Cardiac fibroblast (primary cell): ENCODE measurements at places on chromosomes 4 and X.

DNA sequence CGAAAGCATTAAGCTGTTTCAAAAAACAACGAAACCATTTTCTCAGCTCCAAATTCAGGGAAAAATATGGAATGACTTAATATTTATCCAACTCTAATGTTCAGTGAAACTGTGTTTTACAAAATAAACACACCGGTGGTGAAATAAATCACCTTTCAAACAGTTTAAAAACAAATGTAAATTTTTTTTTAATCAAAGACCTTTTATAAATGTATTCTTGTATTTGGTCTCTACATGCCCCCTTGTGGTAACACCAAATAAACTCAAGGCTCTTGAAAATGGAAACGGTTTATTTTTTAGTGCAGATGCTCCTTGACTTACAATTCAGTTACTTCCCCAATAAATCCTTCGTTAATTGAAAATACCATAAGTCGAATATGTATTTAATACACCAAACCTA, 45.8 kb upstream of the ITM2A start:
- peak; percentile 30 for DNase-seq

DNA sequence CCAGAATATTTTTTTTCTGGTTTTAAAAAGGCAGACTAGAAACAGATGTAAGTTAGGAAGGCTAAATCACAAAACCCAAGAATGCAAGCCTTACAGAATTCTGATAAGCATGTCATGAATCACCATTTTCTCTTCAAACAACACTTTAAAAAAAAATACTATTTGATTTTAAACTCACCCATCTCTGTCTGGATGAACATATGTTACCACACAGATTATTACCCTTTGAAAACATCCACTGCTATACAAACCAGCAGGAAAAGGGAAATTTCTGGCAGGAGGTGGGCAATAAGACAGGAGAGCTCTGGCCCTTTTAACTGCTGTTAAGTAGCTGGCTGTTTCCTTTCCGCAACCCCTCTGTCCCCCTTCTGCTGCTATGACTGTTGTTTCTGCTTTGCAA, 317.7 kb upstream of the NOCT start:
- DNase-seq = peak; percentile 13

- peak; percentile 0 for DNase-seq
Measured at GRCh38 chrX:80576806-80577533, 156.7 kb downstream of the TENT5D start.

GRCh38 chr4:185730849-185731608, 81.0 kb downstream of the SORBS2 start:
- DNase-seq = peak; percentile 68

DNA sequence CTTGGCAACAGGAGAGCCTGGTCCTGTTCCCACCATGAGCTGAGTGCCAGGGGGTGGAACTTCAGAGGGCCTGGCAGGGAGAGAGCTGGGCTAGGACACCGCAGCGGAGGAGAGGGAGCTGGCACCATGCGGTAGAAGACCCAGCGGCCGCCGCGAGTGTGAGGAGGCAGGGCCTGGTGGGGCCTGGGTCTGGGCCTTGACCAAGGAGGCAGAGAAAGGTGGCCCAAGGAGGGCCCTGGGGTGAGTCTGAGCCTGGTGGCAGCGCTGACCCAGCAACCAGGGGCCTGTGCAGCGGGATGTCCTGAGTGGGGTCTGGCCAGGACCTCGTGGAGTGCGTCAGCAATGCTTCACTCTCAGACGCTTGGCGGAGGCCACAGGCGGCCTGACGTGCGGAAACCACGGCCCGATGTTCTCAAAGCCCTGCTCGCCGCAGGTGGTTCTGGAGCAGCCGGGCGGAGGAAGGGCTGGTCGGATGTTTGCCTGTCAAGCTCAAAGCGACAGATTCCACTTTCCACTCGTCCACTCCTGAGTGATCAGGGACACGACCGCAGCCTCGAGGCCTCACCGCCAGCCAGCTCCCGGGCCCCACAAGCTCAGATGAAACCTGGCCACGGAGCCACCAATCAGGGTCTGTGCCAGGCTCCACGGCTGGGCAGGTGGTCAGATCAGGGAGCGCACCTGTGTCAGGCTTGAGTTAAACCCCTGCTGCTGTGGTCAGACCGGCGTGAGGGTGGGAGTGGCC, 20.8 kb downstream of the ATP5ME start:
- no peak for DNase-seq

DNA sequence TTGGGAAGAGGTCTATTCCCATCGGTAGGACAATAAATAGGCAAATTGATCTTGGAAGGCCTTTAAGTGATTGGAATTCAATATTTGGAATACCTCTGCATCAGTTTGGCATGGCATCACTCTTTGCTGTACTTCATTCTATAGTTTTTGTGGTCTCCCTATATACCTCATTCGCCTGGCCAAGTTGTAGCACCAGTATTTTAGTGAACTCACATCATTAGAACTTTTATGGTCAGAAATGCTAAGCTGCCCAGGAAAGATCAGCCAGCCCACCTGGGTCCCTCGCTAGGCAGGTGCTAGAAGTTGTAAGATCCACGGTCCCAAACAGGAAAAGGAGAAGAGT, 40.3 kb downstream of the ZCCHC13 start:
- DNase-seq = no peak

- no peak for DNase-seq
Measured at GRCh38 chr4:16777726-16778125, 120.7 kb downstream of the LDB2 start.

- DNase-seq = no peak
Measured at GRCh38 chr4:160836431-160836830, 1327.4 kb downstream of the FSTL5 start.

DNA sequence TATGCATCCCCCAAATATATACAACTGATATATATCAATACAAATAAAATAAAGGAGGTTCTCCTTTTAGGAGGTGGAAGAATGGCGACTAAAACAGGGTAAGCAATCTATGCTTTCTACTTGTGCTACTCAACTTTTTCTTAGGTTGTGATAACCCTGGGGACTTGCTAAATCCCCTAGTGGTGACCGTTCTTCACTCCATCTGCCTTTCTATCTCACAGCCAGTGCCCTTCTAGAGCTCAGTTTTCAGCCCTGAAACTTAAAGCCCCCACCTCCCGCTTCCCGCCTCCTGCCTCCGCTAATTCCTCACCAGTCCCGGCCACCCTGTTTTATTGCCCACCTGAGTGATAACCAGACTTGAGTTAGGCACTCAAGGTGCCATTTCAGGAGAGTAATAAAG, 15.5 kb upstream of the ESX1 start:
- no peak for DNase-seq

DNA sequence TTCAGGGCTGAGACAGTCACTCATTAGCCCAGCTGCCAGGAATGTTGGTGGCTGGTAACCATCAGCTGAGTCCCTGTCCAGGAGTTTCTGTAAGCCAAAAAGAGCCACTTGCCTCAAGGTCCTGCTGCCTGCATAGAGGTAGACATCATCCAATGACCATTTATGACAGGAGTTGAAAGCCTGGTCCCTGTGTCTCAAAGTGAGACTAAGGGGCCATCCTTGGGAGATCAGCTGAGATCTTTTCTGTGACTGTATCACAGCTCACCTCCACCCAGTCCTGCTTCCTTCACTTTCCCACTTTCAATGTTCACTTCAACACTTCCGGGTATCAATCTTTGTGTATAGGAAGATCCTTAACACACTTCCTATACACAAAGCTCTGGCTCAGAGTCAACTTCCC, 28.4 kb upstream of the MAOA start:
- no peak for DNase-seq

GRCh38 chrX:17525266-17525665, 150.3 kb downstream of the NHS start:
- no peak for DNase-seq

DNA sequence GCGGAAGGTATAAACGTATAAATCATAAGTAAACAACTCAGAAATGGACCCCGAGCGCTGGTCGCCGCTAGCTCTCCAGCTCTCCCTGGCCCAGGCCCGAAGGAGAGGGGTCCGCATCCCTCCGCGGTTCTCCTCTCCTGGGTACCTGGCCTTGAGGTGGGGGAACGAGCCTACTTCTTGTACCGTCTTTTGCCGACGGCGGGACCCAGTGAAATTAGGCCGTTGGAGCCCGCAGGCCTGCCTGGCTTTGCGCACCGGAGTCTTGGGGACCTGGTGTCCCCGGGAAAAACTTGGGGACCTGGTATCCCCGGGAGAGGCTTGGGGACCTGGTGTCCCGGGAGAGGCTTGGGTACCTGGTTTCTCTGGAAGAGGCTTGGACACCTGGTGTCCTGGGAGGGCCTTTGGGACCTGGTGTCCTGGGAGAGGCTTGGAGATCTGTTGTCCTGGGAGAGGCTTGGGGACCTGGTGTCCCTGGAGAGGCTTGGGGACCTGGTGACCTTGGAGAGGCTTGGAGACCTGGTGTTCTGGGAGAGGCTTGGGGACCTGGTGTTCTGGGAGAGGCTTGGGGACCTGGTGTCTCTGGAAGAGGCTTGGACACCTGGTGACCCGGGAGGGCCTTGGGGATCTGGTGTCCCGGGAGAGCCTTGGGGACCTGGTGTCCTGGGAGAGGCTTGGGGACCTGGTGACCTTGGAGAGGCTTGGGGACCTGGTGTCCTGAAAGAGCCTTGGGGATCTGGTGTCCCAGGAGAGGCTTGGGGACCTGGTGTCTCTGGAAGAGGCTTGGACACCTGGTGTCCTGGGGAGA, 12.0 kb downstream of the SHOX start:
- DNase-seq = no peak

- DNase-seq = no peak
Measured at GRCh38 chr4:158609116-158609515, 62.6 kb downstream of the C4orf46 start.

GRCh38 chrX:149643496-149643895, 11.9 kb upstream of the TMEM185A start:
- DNase-seq = no peak

DNA sequence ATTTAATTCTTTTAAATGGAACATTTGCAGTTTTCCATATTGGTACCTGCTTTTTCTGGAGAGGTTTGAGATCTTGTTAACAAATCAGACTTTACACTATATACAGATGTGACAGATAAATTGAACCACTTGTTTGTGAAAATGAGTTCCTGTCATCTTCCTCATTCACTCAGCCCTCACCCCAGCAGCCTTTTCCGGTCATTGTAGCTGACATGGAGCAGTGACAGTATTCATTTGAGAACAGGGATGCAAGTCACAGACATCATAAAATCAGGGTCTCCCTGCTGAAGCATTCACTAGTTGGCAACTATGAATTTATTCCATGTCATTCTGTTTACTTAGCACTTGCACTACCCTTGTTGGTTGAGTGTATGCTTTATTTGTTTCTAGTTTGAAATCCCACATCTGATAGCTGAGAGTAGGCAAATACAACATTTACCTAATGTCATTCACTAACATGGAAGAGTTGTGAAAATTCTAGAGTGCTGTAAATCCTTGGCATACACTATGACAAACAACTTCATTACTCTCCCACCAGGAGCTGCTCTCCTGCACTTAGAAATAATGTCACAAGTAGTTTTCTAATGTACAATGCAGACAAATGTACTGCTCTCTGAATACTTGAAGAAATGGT, 78.9 kb downstream of the UGT8 start:
- no peak for DNase-seq

- peak; percentile 99 for DNase-seq
Measured at GRCh38 chr4:53688186-53688790, 97.0 kb upstream of the LNX1 start.

DNA sequence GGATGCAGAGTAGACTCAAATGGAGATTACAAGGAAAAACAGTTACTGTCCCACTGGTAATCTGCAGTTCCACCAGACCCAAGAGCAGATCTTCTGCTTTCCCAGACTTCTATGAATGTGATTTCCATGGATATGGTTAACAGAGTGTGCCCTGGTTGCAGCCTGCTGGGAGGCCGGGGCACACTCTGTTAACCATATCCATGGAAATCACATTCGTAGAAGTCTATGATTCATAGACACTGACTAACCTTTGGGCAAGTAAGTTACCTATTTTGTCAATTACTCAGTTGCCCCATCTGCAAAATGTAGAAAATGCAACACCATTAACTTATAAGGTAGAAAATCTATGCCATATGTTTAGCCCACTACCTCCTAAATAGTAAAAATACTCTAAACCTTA, 443.1 kb upstream of the PITX2 start:
- peak; percentile 2 for DNase-seq

DNA sequence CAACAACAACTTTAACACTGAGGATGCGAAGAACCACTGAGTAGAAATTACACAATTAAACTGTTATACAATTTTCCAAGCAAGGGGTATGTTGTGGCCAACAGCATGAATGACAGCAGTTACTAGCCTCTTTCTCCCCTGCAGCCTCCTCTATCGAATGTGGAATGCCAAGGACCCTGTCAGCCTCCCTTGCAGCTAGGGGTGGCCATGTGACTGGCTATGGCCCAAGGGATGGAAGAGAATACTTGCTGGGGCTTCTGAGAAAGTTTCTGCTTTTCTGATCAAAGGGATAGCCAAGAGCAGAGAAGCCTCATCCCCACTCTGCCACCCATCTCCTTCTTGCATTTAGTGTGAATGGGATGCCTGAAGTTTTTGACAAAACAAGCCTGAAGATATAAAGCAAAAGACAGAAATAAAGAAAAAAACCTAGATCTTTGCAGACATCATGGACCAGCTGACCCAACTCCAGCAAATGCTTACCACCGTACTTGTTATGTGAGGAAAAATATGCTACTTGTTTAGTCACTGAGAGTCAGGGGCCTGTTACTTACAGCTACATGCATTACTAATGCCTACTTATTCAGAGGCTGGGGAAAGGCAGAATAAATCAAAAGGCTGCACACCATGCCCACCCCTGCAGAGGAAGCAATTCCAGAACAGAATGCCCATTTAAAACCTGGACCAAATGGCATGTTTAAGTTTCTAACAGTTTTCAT, 32.0 kb downstream of the DCTD start:
- no peak for DNase-seq

DNA sequence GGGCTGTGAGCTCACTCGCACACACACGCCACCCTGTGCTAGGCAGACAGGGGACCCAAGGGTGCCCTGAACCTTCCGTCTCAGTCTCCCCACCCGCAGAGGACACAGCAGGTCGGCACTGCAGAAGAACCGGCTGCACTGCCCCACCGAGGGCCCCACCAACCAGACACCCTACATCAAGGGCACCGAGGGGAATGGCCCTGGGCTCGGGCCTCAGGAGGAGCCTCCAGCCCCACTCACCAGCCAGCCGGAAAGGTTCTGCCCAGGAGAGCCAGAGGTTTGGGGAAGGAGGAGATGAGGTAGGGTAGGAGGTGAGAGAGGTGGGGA, 45.9 kb downstream of the FAM53A start:
- DNase-seq = no peak

- DNase-seq = peak; percentile 32
Measured at GRCh38 chr4:133186845-133187244, 37.8 kb downstream of the PCDH10 start.

GRCh38 chr4:8590546-8590880, 2.1 kb upstream of the CPZ start:
- DNase-seq = no peak

- DNase-seq = no peak
Measured at GRCh38 chr4:113330200-113330599, 280.7 kb downstream of the ANK2 start.

DNA sequence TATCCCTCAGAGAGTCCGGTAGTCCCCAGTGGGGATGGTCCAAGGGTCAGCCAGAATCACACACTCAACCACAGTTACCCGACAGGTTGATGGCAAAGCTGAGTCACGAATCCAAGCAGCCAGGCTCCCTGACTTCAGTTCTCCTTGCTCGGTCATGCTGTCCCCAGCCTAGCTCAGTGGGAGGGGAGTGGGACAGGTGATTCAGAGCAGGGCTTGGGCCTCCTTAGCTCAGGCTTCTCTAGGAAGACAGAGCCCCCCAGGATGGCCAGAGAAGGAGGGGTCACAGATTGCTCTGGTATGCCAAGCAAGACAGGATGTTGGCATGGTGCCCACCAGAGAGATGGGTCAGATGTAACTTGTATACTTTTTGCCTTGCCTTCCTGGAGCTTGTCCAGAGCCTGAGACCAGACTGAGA, 66.5 kb downstream of the EFNB1 start:
- peak; percentile 46 for DNase-seq

- DNase-seq = peak; percentile 56
Measured at GRCh38 chr4:64713256-64713840, 304.1 kb upstream of the TECRL start.
